Activated naive CD4-positive, alpha-beta T cell treated with anti-CD3 and anti-CD28 coated beads, Interleukin-2, amount 50 U/mL, for 16 hours (primary cell): ENCODE measurements at places on chromosomes 13 and 19.

- no peak for DNase-seq
Observed at GRCh38 chr13:21813110-21813509, 142.2 kb downstream of the FGF9 start.

DNA sequence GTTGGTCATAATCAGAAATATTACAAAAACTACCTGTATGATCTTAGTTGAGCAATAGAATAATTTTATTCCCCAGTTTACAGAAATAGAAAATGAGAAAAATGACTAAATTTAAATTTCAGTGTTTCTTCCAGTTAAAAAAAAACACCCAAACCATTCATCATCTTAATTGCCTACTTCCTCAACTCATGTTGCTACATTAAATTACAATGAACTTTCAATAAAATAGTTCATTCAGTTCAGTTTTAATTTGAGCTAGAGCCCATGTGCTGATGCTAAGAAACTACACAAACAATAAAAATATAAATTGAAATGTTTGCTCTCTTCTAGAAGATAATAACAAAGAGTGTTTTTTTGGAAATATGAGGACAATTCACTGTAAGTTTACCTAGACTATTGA is 820.4 kb downstream of the SLITRK6 start:
- DNase-seq, result no peak

DNA sequence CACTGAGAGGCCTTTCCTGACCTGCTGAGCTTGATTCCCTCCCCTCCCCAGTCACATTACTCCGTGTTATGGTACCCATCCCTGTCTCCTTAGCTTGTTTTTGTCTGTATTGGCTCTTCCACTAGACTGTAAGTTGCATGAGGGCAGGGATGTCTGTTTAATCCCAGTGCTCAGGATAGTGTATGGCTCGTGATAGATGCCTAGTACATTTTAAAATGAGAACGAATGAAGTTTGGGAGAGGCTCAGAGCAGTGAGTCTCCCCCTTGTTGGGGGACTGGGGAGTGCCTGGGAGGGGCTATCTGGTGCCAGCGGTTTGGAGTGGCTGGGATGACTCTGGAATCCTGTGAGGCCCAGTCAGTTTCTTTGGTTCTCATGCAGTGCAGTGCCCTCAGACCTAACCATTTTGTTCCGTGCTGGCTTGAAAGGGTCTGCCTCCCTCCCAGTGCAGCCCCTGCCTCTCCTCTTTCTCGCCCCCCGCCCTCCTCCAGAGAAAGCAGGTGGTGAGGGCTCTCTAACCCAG is 35.5 kb downstream of the ACTN4 start:
- no peak for DNase-seq

- DNase-seq, result peak; percentile 89
Observed at GRCh38 chr19:3360421-3361383, 5.7 kb upstream of the NFIC start.

DNA sequence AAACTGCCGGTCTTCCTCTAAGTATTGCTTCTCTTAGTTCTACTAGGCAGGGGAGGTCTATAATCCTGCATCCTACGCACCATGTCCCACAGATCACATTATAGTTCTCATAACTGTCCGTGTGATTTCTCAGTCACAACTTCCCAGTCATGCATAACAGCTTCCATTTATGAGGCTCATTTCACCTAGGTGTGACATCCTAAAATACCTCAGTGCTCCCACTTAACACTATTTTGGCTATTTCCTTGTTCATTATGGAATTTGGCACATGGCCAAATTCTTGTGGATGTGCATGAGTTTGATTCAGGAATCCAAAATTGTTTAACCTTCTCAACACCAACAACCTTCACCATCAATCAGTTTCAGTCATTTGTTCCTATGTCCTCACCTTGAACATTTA is 989.9 kb downstream of the OLFM4 start:
- no peak for DNase-seq

- DNase-seq, result no peak
Observed at GRCh38 chr13:101309014-101309619, 107.2 kb downstream of the NALCN start.
